ENCODE measurements at places on chromosomes 12 and 14. TPM values are rescaled to one million over a fixed set of nuclear protein-coding genes. Genes with fewer than 3 reads are reported as not detected.

The CIDEB gene
- 36.4 TPM for polyA plus RNA-seq

DNA sequence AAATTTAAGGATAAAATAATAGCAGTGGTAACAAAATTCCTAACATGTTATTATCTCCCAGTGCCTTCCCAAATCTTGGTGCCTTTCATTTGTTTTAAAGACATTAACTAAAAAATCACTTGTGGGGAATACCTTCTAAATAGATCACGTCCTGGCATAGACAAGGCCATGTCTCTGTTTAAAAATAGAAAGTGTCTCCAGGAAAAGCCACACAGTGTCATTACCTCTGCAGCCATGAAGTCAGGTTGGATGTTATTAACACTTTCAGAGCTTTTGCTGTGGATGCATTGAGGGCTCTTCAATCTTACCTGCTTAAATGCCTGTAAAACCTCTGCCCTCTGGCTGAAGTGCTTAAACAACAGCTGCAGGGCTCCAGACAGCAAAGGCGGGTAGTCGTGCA, 211.1 kb downstream of the ITPR2 start:
- H3K4me3 ChIP-seq: no peak overlapping the region
- H3K27ac ChIP-seq: no peak overlapping the region
- peaks cover 75% of the 10 kb centered on the region for H3K36me3 ChIP-seq
- no peaks in the 10 kb centered on the region for H3K4me1 ChIP-seq

GRCh38 chr12:124082687-124083086, 109.7 kb downstream of the ZNF664 start:
- no peak for DNase-seq
- no peaks in the 10 kb centered on the region for H3K36me3 ChIP-seq
- H3K4me3 ChIP-seq: no peak overlapping the region
- no peaks in the 10 kb centered on the region for H3K27me3 ChIP-seq
- no peak overlapping the region for H3K27ac ChIP-seq
- no peaks in the 10 kb centered on the region for H3K4me1 ChIP-seq

- no peaks in the 10 kb centered on the region for H3K4me1 ChIP-seq
- H3K27me3 ChIP-seq: no peaks in the 10 kb centered on the region
- H3K36me3 ChIP-seq: no peaks in the 10 kb centered on the region
- no peak overlapping the region for H3K27ac ChIP-seq
- no peak overlapping the region for H3K4me3 ChIP-seq
- DNase-seq: no peak
Measured at GRCh38 chr12:115103884-115104883, 420.2 kb upstream of the TBX3 start.

GRCh38 chr14:74239848-74240793, 872 bp downstream of the VSX2 start:
- no peak overlapping the region for H3K27ac ChIP-seq
- H3K4me1 ChIP-seq: peaks cover 14% of the 10 kb centered on the region
- no peak overlapping the region for H3K4me3 ChIP-seq
- no peaks in the 10 kb centered on the region for H3K36me3 ChIP-seq
- H3K27me3 ChIP-seq: peaks cover 70% of the 10 kb centered on the region

The LRRIQ1 gene
- not detected for polyA plus RNA-seq

- H3K27ac ChIP-seq: no peak overlapping the region
- H3K36me3 ChIP-seq: no peaks in the 10 kb centered on the region
- H3K4me3 ChIP-seq: no peak overlapping the region
- no peak for DNase-seq
- H3K4me1 ChIP-seq: peaks cover 39% of the 10 kb centered on the region
Measured at GRCh38 chr14:20686386-20687143, 2.0 kb upstream of the ANG start.

DNA sequence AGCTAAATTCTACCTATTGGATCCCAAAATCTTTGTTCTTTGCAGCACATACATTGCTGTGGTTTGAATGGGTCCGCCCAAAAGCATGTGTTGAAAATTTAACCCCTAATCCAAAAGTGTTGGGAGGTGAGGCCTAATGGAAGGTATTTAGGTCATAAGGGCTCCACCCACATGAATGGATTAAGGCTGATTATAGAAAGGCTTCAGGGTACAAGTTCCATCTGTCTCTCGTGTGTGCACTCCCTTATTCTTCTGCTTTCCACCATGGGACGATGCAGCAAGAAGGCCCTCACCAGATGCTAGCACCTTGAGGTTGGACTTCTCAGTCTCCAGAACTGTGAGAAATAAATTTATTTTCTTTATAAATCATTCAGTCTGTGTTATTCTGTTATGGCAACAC, 190.9 kb downstream of the SOX5 start:
- no peak overlapping the region for H3K27ac ChIP-seq
- no peaks in the 10 kb centered on the region for H3K4me1 ChIP-seq
- H3K27me3 ChIP-seq: no peaks in the 10 kb centered on the region
- H3K36me3 ChIP-seq: no peaks in the 10 kb centered on the region
- no peak for DNase-seq

- peak; percentile 32 for DNase-seq
- H3K36me3 ChIP-seq: no peaks in the 10 kb centered on the region
- H3K27ac ChIP-seq: peak within 1 kb of the TSS; percentile 72
- no peaks in the 10 kb centered on the region for H3K27me3 ChIP-seq
Measured at GRCh38 chr14:75981426-75982265, at the start of gene TGFB3. TGFB3 (minus strand) TSS chr14:75981995; CDS start chr14:75980893, 1,102 bp downstream.

The TMED8 gene
- 6.1 TPM for polyA plus RNA-seq

GRCh38 chr12:116539361-116539771, 19.8 kb upstream of the MAP1LC3B2 start:
- no peak for DNase-seq
- H3K4me1 ChIP-seq: peaks cover 43% of the 10 kb centered on the region
- H3K36me3 ChIP-seq: no peaks in the 10 kb centered on the region
- no peaks in the 10 kb centered on the region for H3K27me3 ChIP-seq

DNA sequence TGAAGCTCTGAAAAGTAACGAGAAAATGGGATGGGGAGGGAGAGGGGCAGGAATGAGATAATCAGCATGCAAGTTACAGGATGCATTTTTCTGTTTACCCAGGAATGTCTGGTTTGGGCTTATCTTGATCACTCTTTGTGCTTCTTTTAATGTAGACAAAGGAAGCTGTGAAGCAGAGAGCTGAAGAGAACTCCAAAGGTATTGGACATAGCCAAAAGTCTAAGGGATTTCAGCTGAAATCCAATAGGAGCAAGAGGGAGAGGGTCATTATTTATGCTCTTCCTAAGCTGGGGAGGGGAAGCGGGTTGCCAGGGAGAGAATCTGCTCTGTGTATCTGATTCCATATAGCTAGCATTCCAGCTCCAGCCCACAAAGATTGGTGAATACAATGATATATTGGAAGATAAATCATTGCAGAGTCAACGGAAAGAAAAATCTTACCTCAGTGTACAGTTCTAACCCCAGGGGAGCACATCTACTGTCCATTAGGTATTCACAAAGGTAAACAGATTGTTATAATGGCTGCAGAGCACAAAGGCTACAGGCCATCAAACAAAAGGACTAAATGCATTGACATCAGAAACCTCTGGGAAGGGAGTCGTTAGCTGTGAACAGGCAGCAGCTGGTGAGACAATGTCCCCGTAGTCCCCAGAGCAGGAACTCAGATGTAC, 61.0 kb upstream of the PELI2 start:
- H3K4me1 ChIP-seq: no peaks in the 10 kb centered on the region
- no peak for DNase-seq
- H3K27me3 ChIP-seq: no peaks in the 10 kb centered on the region
- H3K4me3 ChIP-seq: no peak overlapping the region
- H3K36me3 ChIP-seq: no peaks in the 10 kb centered on the region

DNA sequence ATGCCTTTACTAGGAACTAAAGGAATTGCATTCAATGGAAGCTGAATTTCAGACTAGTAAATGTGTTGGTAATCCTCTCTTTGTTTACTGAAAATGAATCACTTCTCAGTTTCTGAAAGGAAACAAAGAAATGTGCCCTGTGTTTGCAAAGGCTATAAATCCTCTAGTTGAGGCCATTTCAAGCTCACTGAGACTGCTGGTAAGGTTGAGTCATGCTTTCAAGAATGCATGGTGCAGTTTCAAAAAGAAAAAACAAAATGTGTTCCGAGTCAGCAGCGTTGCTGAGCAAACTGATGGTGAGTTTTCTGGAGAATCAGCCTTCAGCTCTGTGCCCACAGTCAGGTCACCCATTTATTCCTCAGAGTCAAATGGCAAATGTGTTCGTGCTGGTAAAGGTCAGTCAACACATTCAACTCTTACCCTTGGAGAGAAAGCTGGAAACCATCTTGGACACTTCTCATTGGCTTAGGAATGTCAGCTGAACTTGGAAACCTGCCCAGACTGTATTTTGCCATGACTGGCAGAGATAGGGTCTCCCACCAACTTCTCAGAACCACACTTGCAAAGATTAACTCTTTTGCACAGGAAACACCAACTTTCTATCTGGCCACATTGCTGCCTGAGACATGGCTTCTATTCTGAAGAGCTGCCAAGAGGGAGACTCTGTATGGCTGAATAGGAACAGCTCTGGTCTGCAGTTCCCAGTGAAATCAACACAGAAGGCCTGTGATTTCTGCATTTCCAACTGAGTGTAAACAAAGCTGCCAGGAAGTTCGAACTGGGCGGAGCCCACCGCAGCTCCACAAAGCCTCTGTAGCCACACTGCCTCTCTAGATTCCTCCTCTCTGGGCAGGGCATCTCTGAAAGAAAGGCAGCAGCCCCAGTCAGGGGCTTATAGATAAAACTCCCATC, 484.4 kb downstream of the ATP23 start:
- DNase-seq: no peak
- no peaks in the 10 kb centered on the region for H3K4me1 ChIP-seq
- no peak overlapping the region for H3K27ac ChIP-seq
- H3K4me3 ChIP-seq: no peak overlapping the region
- H3K36me3 ChIP-seq: no peaks in the 10 kb centered on the region
- H3K27me3 ChIP-seq: no peaks in the 10 kb centered on the region

The FGF23 gene
- polyA plus RNA-seq: not detected

- H3K4me1 ChIP-seq: no peaks in the 10 kb centered on the region
- no peak for DNase-seq
- H3K27ac ChIP-seq: no peak overlapping the region
- H3K27me3 ChIP-seq: no peaks in the 10 kb centered on the region
Measured at GRCh38 chr12:24479131-24479530, 469.8 kb downstream of the BCAT1 start.

DNA sequence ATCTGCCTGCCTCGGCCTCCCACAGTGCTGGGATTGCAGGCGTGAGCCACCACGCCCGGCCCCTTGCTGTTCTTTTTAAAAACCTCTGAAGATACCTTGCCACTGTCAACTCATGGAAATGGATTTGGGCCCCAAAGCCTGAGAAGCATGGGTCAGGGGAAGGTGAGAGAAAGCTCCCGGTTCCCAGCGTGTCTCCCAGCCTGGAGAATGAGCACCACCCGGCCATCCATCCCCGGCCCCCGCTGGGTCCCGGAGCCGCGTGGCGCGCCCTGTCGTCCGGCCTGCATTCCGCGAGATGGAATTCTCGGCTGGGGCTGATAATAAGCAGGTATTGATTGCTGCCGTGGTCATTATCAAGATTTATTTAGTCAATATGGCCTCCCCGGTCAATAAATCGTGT, 126.5 kb upstream of the MYL2 start:
- H3K4me1 ChIP-seq: no peaks in the 10 kb centered on the region

GRCh38 chr14:76918256-76918781, 92.1 kb downstream of the LRRC74A start:
- H3K27me3 ChIP-seq: no peaks in the 10 kb centered on the region
- peaks cover 59% of the 10 kb centered on the region for H3K4me1 ChIP-seq
- H3K36me3 ChIP-seq: no peaks in the 10 kb centered on the region
- DNase-seq: peak; percentile 81

Data from CD14-positive monocyte (primary cell).